Suppressor macrophage treated with lipopolysaccharide for 4 hours (primary cell): ENCODE measurements at places on chromosomes 11 and 22.

DNA sequence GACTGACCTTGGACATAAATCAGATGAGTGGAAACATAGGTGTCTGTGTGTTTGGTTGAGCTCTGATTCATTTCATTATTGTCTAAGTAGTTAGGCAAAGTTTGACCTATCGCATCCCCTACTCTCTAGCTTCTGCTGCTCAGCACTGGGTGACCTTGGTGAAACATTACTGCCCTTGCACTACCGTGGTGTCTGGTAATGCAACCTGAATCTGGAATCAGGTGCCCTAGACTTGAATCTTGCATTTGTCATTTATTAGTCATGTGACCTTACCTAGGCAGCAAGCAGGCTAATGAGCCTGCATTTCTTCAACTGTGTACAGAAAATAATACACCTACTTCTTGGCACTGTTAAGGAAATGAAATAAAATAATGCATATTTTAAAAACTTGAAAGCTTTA, 242.3 kb upstream of the BLID start:
- DNase-seq = no peak

DNA sequence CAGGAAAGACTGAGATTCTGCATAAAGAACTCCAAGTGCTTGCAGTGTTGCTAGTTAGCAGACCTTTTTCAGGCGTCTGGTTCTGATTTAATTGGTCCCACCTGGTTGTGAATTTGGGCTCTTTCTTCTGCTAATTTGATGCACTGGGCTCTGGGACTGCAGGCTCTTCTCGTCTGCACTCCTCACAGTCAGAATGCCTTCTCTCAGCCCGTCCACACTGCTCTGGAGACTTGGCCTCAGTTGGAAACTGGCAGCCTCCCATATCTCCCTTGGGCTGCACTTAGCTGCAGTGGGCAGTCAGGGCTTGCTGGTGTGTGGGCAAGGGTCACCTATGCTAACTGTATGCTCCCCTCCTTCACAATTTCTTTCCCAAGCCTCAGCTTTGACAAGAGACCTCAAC, 1.5 kb downstream of the TRIM6 start:
- DNase-seq = no peak

DNA sequence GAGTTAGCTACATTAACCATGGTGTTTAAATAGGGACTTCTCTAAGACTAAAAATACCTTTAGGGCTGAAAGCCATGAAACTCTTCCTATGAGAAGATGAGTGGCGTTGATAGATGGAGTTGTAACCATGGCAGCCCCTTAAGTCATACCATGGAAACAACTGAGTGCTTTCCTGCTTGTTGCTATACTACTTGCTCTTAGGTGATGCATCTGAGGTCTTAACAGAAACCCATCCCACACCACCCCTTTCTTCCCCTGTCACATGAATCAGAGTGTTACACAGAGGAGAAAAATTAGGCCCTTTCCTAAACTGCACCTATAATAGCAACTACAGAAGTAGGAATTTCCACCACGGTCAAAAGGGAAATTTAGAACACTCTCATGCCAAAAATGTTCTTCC, 64.3 kb upstream of the ZC3H12C start:
- DNase-seq = no peak

- DNase-seq = no peak
These were observed 19.5 kb downstream of the WNT11 start for GRCh38 chr11:76186776-76187279.

- no peak for DNase-seq
These were observed 1.4 kb upstream of the RGL4 start for GRCh38 chr22:23689414-23689813.

DNA sequence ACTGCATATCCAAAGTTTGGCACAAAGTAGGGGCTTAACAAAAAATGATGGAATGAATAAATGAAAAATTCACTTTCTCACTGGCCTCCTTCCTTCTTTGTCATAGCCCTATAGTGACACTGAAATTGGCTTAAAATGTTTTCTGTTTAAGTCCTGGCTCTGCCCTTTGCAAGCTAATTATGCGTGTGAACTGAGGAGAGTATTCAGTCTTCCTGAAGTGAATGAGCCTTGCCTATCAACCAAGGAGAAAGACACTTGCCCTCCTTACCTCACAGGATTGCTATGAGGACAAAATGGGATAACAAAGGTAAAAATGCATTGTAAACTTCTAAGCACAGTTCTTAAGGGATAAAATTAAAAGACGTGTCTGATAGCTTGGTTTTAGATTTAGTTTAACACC, 729.8 kb upstream of the ANO3 start:
- no peak for DNase-seq

- no peak for DNase-seq
These were observed 49.2 kb downstream of the PAK1 start for GRCh38 chr11:77424644-77425043.

- no peak for DNase-seq
These were observed 44.3 kb downstream of the BLID start for GRCh38 chr11:122071709-122072202.

GRCh38 chr11:106091480-106092123, 14.1 kb downstream of the AASDHPPT start:
- peak; percentile 19 for DNase-seq

GRCh38 chr11:120985718-120986569, 38.0 kb upstream of the TBCEL start:
- peak; percentile 37 for DNase-seq

- no peak for DNase-seq
These were observed 65.4 kb upstream of the BLID start for GRCh38 chr11:122181372-122181771.

GRCh38 chr11:12218909-12219308, 108.5 kb downstream of the MICAL2 start:
- no peak for DNase-seq

GRCh38 chr11:85394283-85394682, 232.9 kb downstream of the DLG2 start:
- no peak for DNase-seq

DNA sequence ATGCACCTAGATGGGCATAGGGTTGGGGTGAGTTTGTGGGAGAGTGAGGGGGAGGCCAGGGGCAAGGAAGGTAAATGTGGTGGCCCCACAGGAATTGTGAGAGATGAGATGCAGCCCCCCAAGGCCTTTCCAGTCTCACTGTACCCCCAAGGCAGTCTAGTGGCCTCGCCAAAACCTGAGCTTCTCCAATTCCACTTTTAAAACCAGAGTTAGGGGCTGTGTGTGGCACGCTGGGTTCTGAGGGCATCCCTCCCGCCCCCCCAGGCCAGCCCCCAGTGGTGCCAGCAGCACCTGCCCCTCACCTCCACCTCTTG, 40.4 kb downstream of the KCNC1 start:
- no peak for DNase-seq

DNA sequence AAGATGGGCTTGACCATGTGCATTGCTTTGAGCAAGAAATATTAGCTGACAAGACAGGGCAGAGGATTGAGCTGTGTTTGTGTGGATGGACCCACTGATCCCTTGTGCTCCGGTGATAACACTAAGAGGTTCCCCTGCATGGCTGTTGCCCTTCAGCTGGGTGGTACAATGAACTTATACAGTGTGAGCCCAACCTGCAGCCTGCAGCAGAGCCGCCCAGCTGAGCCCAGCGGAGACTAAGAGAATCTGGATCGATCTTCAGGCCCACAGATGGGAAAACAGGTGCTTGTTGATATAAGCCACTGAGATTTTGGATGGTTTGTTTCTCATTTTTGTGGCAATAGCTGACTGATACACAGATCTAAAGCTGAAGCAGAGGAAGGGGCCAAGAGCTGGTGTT, 177.4 kb upstream of the SYT13 start:
- no peak for DNase-seq

GRCh38 chr11:32438866-32439489, 3.6 kb upstream of the WT1 start:
- peak; percentile 18 for DNase-seq

DNA sequence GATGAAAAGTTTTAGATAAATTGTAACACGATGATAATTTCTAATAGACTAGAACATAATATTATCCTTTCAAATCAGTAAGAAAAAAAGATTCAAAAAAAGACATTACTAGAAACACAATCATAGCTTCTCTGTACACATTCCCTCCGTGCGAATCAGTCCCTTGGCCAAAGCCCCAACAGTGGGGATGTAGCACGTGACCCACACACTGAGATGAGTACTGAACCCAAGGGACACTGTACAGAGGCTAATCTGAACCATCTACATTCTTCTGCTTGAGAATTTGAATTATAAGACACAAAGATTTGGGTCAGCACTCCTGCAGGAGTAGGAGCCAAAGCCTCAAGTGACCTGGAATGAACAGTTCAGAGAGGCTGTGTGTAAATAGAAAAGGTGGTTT, 353.7 kb downstream of the INSC start:
- no peak for DNase-seq

DNA sequence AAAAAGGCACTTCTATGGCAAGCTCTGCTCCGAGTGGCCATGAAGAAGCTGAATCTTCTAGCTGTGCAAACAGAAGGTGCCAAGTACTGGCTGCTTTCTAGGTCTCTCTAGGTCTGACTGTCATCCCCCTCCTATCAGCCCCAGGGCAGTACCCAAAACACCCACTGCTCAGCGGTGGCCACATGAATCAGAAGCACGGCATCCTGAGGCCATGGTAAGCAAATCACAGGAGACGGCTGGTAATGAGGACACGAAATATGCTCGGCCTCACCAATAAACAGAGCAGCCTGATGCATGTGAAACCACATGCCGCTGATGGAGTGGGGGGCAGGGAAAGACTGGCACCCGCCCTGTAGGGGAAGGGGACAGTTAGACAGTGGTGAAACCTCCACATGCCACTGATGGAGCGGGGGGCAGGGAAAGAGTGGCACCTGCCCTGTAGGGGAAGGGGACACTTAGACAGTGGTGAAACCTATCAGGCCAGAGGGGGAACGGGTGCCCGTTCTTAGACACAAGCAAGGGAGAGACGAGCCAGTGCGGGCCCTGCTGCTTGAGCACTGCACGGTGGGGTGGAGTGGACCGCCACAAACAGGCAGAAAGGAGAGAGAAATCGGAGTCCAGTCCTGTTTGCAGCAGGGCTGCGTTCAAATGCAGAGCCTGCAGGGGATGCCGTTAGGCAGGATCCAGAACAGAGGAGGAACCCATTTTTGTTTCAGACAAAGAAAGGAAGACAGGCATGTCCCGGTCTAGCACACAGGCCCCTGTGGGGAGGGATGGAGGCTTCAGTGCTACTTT, 29.9 kb upstream of the MOB2 start:
- no peak for DNase-seq

GRCh38 chr22:50737728-50738648, at the start of gene ACR:
Gene ACR (plus strand): TSS chr22:50738204. CDS start chr22:50738236, 32 bp downstream.
- DNase-seq = no peak

GRCh38 chr22:21624120-21624879, 5.5 kb downstream of the YDJC start:
- no peak for DNase-seq

- no peak for DNase-seq
These were observed 49.2 kb upstream of the SLC25A18 start for GRCh38 chr22:17514084-17514483.

DNA sequence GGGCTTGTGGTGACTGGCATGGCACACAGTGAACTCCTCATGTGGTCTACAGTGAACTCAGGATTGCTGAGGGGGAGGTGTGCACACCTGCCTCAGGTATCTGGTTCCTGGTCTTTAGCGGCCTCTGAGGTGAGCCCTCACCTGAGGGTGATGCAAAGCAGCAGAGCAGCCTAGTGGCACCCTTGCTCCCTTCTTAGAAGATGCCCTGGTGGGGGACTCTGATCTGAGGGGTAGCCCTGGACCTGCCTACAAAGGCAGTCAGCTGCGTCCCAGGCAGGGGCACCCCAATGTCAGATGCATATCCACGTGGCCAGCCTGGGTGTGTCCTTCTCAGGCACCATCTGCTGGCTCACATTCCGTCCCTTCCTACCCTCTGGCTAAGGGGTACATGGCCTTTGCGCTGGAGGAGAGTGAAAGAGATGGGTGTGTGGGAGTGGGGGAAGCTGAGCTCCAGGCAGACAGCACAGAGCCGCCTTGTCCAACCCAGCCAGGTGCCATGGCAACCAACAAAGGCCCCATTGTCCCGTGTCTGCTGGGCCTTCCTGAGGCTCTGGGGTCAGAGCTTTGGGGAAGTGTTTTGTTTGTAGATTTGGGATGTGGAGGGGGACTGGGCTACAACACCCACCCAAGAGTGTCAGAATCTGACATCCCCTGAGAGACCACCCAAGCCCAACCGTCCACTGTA, 5.8 kb downstream of the PLEKHB1 start:
- DNase-seq = no peak

DNA sequence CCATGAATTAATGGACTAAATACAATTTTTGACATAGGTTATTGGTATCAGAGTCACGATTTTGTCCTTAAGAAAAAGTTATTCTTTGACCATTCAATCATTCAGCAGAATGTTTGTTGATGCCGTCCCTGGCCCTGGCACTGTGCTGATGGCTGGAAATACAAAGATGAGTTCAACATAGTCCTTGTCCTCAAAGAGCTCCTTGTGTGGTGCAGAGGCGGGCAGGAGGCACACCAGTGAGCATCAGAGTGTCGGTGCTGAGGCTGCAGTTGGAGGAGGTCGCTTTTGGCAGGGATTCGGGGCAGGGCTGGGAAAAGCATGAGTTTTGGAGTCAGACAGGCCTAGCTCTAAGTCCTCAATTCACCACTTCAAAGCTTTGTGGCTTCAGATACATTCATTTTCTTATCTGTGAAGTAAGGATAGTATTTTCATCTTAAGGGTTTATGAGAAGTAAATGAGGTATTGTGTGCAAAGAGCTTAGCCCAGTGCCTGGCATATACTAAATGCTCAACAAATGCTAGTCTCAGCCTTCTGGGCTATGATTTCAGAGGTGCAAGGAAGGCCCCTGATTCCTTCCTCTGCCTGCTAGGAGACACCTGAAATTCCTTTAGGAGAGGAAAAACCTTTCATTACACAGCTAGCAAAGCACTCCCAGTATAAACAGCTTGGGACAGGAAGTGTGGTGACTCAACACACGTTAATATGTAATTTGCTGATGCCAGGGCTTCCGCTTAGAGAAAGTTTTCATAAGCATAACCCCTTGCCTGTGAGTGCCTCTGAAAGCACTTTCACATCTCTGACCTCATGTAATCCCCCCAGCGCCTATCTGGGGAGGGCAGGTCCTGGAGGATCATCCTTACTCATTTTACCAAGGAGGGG, 113.8 kb downstream of the NECTIN1 start:
- peak; percentile 78 for DNase-seq

- DNase-seq = peak; percentile 83
These were observed 5.0 kb downstream of the SCN2B start for GRCh38 chr11:118171269-118172062.

DNA sequence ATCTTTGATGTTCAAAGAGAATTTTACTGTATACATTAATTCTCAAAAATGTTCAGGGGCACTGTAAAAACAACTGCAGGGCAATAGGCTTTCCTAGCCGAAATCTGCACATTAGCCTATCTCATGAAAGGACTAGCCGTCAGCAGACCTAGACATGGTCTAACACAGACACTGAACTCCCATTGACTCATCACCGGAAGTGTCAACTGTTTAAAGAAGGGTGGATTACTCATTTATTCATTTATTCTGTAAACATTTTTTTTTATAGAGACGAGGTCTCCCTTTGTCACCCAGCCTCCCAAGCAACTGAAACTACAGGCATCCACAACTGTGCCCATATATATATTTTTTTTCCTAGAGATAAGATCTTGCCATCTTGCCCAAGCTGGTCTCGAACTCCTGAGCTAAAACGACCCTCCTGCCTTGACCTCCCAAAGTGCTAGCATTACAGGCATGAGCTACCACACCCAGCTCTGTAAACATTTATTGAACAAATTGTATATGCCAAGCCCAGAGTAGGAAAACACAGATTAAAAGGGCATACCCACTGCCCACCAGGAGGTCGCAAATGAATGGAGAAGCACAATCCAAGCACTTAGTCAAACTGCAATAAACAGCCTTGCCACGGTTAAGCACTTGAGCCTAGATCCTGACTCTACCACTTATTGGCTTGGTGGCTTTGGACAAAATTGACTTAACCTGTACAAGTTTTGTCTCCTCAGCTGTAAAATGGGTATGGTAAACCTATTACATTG, 26.6 kb downstream of the RAB30 start:
- no peak for DNase-seq

- peak; percentile 71 for DNase-seq
These were observed 2.9 kb downstream of the OR51V1 start for GRCh38 chr11:5197536-5197935.
